Activated gamma-delta T cell treated with Interleukin-2 at 50 U/mL for 16 hours (primary cell): ENCODE measurements at places on chromosomes 6 and 20.

DNA sequence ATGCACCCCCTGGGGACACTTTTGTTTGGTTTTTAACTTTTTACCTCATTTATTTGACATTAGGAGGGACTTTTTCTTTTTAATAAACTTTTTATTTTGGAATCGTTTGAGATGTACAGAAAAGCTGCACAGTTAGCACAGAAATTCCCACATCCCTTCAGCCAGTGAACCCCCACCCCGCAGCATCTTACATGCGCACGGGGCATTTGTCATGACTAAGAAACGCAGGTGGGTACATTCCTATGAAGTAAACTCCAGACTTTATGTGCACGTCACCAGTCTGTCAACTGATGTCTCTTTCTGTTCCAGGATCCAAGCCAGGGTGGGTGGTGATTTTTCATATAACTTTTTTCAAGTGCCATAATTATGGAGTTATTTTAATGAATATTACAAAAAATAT lies 4.9 kb upstream of the ZNF831 start:
- DNase-seq: no peak

GRCh38 chr6:132527791-132528190 lies 10.3 kb upstream of the TAAR9 start:
- no peak for DNase-seq

DNA sequence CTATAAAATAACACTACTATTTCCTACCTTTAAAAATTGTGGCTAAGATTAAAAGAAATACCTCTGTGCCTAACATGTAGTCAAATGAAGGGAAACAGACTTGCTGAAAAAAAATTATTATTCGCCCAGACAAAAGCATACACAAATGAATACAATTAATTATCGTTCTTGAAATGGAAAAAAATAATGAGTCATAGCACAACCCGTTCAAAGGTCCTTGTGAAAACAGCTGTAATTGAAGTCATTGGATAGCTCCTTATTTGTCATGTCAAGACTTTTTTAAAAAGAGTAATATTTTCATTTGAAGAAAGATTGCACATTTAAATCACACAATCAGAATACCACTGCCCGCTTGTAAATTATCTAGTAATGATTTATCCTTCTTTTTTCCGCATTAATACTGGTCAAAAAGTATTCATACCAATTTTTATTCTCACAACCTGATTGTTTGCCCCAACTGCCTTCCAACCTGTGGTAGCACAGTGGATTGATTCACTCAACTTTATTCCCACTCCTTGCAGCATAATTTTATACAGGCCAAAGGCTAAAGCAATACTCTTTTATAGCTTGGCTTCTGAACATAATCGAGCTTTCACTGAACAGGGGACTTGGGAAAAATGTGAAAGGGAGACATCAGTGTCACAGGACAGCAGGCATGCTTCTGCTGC lies 655.2 kb upstream of the MAP3K7 start:
- DNase-seq: no peak

DNA sequence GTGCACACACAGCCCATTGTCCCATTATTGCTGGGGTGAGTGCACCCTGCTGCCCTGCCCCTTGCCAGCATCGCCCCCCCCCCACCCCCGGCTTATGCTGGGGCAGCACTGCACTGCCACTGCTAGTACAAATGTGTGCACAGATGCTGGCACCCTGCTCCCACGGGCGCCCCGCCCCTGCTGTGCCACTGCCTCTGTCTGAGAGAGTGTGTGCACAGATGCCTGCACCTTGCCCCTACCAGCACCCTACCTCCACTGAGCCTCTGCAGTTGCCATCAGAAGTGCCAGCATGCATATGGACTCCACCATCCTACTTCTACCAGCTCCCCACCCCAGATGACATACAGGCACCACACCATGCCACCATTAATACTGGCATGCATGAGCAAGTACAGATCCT lies 454.6 kb upstream of the KHDRBS2 start:
- DNase-seq: no peak

DNA sequence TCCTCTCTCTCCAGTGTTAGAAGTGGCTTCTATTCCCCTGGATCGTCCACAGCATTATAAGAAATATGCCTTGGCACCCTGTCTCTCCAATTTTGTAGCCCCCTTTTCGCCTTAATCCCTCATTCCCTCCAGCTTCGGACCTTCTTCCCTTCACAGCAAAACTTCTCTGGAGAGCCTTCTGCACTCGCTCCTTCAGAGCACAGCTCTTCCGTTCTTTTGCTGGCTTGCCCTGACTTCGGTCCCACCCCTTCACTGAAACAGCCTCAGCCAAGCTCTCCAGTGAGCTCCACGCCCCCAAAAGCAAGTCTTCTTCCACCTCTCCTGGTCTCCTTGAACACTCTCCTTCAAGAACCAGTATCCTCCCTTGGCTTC lies 134.7 kb upstream of the RNF24 start:
- DNase-seq: no peak

GRCh38 chr6:82484737-82485626 lies 121.4 kb downstream of the TPBG start:
- DNase-seq: no peak

GRCh38 chr20:17650301-17651128 lies 31.5 kb downstream of the RRBP1 start:
- DNase-seq: no peak

DNA sequence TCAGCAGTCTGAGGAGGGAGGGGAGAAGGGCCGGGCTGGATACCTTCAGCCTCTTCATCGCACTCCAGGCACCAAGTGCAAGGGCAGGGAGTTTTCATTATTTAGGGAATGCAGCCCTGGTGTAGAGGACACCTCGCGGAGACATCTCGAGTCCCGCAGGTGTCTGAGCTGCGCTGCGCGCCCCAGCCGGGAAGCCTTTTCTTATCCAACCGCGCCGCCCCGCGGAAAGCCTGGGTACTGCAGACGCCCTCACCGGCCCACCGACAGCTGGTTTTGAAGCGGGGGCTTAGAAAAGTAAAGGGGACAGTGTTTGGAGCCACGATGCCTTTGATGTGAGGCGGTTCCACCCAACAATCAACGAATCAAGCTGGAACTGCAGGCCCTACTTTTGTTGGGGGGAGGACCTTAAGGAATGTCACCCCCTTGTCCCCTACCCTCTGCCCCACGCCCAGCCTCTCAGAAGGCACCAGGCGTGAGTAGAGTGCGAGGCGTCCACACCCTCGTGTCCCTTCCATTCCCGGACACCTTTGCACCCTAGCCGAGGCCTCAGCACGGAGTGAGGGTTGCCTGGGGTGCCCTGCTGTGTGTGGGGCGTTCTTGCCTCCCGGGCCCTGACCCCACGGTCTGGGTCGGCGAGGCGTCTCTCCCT lies 8.6 kb downstream of the NKX2-2 start:
- peak; percentile 73 for DNase-seq

- no peak for DNase-seq
Observed at GRCh38 chr6:62808565-62809293, 402.5 kb upstream of the FKBP1C start.

DNA sequence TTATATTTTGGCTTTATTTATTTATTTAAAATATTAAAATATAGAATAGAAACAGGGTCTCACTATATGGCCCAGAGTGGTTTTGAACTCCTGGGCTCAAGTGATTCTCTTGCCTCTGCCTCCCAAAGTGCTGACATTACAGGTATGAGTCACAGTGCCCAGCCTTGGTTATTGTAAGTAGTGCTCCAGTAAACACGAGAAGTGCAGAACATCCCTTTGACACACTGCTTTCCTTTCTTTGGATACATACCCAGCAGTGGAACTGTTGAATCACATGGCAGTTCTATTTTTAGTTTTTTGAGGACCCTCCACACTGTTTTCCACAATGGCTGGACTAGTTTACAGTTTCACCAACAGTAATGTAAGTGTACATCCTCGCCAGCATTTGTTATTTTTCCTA lies 203.9 kb downstream of the PHF3 start:
- DNase-seq: no peak

GRCh38 chr20:35502352-35502751 lies 27.1 kb downstream of the C20orf173 start:
- no peak for DNase-seq

GRCh38 chr6:149551920-149552319 lies 6.1 kb upstream of the PPIL4 start:
- DNase-seq: no peak

GRCh38 chr20:50297498-50298376 lies 107.1 kb downstream of the CEBPB start:
- DNase-seq: no peak

DNA sequence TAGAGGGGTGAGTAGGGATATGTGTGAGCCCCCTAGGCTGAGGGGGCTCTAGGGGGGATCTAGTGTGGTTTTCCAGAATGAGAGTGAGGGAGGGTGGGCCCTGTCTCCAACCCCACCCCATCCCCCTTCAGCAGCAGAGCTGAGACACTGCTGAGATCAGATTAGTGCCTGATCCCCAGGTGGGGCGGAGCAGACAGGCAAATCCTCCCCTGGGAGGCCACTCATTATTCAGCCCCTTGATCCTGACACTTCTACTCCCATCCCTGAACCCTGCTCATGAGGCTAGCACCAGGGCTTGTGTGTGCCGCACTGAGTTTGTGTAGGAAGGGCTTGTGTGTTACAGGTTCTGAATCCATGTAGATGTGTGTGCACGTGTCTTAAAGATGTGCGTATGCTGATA lies 42.5 kb downstream of the SPDEF start:
- no peak for DNase-seq

GRCh38 chr6:33839399-33840047 lies 35.7 kb upstream of the MLN start:
- no peak for DNase-seq

GRCh38 chr20:62515280-62515679 lies 39.5 kb upstream of the GATA5 start:
- no peak for DNase-seq

DNA sequence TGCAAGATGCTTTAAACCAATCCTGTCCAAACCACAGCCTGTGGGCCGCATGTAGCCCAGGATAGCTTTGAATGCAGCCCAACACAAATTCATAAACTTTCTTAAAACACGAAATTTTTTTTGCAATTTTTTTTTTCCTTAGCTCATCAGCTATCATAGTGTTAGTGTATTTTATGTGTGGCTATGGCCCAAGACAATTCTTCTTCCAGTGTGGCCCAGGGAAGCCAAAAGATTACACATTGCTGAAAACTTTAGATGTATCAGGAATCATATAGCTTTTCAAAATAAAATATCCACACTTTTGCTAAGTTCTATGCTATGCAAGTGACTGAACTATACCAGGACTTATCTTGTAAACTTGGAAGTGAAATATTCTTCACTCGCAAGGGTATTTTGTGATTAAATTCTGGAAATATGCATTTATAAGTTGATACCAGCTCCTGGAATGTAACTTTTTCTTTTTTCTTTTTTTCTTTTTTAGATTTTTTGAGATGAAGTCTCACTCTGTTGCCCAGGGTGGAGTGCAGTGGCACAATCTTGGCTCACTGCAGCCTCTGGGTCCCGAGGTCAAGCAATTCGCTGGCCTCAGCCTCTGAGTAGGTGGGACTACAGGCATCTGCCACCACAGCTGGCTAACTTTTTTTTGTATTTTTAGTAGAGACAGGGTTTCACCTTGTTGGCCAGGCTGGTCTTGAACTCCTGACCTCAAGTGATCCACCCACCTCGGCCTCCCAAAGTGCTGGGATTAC lies 49.8 kb downstream of the MTHFD1L start:
- no peak for DNase-seq

GRCh38 chr20:43748274-43748673 lies 21.5 kb upstream of the GTSF1L start:
- no peak for DNase-seq

GRCh38 chr6:150788089-150788488 lies 77.4 kb upstream of the MTHFD1L start:
- no peak for DNase-seq

DNA sequence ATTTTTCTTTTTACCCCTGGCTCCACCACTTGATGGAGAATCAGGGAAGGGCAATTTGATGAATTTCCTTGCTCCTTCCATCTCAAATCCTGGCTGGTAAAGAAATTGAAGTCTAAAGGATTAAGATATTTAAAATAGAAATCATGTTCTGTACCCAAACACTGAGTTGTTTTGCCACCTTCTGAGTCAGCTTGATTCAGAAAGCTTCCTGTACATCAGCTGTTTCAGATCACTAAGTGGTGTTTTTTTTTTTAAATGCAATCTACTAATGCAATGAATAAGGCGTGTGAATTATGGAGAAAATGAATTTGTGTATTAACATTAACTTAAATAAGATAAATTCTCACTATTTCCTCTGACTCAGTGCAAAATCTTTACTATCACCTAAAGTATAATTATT lies 11.5 kb upstream of the POPDC3 start:
- no peak for DNase-seq

DNA sequence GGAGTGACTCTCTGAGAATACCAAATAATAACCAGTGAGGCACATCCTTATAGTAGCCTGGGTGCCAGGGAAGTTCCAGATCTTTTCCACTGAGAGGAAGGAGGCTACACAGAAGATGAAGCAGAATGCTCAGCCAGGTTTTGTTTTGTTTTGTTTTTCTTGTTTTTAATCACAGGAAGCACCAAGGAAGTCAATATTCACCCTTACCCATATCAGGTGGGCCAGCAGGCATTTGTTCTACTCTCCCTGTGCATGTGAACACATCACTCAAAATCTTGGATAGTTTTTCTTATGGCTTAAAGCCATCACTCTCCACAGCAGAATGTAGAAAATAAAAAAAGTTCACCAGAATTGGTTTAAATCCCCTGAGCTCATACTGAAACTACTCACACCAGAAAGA lies 10.5 kb downstream of the SLC17A1 start:
- DNase-seq: no peak

DNA sequence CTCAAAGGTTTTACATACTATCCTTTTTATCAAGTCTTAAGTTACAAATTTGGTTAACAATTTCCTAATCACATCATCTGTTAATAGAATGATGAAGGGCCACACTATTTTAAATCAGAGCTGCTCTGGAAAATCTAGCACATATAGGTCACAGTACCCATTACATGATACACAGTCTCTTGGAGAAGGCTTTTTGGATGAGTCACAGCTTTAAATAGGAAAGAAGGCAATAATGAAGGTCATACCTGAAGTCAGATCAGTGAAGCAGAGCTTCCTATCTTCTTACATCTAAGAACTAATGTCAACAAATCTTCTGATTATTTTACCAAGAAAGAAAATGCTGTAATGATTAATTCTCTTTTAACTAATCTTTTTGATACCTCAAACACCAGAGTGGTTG lies 248.5 kb downstream of the BTBD9 start:
- DNase-seq: no peak

DNA sequence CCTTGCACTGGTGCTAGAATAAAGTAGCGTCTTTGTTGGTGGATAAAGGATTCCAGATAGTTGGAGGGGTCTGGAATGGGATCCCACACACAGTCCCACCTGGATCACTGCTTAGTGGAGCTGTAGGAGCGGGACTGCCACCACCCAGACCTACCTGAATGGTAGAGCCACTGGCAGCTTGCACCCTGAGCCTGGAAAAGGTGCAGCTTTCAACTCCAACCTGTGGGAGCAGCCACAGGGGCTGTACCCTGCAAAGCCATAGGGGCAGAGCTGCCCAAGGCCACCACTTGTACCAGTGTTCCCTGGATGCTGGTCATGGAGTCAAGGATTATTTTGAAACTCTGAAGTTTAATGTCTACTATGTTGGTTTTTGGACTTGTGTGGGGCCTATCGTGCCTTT lies 26.9 kb downstream of the VTA1 start:
- no peak for DNase-seq

DNA sequence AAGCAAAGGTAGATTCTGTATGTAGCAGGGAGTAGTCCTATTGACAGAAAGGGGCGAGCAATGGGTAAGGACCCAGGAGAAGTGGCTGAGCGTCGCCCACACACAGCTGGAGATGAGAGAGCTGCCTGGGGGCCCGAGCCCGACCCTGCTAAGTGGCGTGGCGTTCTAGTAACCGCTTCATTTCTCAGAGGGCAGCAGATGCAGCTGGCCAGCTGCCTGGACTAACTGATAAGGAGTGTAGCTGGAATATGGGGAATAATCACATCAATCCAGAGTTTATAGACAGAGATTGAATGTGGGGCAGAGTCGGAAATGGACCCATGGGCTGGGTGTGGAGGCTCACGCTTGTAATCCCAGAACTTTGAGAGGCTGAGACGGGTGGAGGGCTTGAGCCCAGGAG lies 64.4 kb downstream of the EZR start:
- DNase-seq: no peak
